ENCODE measurements at places on chromosomes 1 and 21. TPM values are rescaled to one million over a fixed set of nuclear protein-coding genes. Genes with fewer than 3 reads are reported as not detected.

Gene OVAAL
- total RNA-seq = not detected

GRCh38 chr1:49351768-49352167 lies 575.1 kb upstream of the BEND5 start:
- H3K27ac ChIP-seq = no peak overlapping the region
- H3K36me3 ChIP-seq = no peaks in the 10 kb centered on the region
- no peaks in the 10 kb centered on the region for H3K27me3 ChIP-seq
- H3K4me1 ChIP-seq = no peaks in the 10 kb centered on the region

GRCh38 chr1:206012086-206012859 lies 9.1 kb upstream of the RAB7B start:
- no peaks in the 10 kb centered on the region for H3K27me3 ChIP-seq
- H3K36me3 ChIP-seq = no peaks in the 10 kb centered on the region
- no peak for DNase-seq

GRCh38 chr21:42580076-42580792 lies 66.6 kb downstream of the SLC37A1 start:
- H3K27ac ChIP-seq = no peak overlapping the region
- no peak overlapping the region for H3K4me3 ChIP-seq
- H3K4me1 ChIP-seq = no peaks in the 10 kb centered on the region
- no peaks in the 10 kb centered on the region for H3K27me3 ChIP-seq
- peaks cover 2% of the 10 kb centered on the region for H3K36me3 ChIP-seq
- peak; percentile 22 for DNase-seq

Data from kidney (tissue), 22 donors.